ENCODE measurements at places on chromosomes 11 and 22.

DNA sequence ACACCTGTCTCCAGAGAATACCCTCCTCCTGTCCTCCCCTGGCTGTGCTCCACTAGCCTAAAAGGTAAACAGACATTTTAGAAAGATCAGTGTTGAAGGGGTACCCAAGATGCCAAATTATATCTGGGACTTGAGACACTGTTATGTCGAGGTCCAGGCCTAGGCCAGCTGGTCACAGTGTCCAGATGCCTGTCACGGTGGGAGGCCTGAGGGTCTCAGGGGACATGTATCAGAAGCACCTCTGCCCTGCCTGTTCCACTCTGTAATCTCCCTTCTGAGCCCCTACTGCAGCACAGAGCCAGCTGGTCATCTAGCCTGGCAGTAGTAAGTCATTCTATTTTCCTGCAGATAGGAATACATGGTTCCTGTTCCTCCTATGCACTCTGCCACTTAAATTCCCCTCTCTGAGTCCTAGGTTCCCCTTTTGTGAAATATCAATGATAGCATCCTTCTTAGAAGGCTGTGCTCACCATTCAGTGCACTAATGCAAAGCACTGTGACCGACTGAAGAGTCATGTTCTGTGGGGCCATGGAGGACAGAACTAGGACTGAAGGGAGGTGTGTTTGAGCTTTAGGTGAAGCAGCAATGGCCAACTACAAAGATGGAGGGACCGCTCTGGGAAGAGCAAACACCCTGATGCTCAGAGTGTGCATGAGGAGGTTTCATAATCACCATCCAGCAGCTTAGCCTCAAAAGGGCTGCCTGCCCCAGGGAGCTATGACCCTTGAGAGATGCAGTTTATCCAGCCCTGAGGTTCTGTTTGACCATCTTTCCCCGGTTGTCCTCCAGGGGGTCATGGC is 44.8 kb upstream of the TUB start:
- DNase-seq: no peak

GRCh38 chr11:110251836-110252235 is 44.6 kb downstream of the RDX start:
- DNase-seq: peak; percentile 22

GRCh38 chr11:128291835-128292234 is 295.5 kb downstream of the ETS1 start:
- no peak for DNase-seq

DNA sequence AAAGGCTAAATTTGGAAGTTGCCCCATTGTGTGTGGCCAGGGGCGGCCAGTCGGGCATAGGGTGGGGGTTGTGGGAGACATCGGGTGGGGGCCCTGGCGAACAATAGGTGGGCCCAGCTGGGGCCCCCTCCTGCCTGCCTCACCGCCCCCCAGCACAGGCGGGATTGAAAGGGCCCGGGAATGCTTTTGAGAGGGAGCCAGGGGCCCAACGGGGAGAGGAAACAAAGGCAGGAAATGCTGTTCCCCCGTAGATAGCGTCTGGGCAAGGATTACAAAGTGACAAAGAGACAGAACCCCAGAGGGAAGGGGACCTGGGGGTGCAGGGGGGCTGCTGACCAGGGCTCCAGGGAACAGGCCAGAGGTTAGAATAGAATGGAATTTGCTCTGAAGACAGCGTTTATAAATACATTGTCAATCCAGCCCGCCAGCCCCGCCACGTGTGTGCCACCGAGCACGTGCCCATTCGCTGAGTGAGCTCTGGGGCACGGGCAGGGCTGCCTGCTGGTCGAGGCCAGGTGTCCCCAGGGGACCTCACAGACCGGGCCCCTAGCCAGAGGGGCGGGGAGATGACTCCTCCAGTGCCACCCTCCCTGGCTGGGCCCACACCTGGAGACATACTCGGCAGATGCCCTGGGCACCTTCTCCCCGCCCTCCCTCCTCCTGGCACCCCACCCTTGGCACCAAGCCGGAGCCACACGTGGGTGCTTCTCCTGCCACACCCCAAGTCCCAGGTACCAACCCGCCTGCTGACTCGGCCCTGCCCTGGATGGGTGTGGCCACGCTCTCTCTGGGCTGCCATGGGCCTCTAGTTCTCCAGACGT is 9.7 kb downstream of the PDGFB start:
- DNase-seq: no peak

- no peak for DNase-seq
Measured at GRCh38 chr11:129768356-129768755, 47.3 kb upstream of the TMEM45B start.

- DNase-seq: no peak
Measured at GRCh38 chr11:70289582-70289981, 19.1 kb downstream of the PPFIA1 start.

- DNase-seq: peak; percentile 29
Measured at GRCh38 chr11:43282607-43283440, 29.0 kb upstream of the API5 start.

All from pons (tissue), 1 donor.